ENCODE measurements at places on chromosomes 6 and 20.

DNA sequence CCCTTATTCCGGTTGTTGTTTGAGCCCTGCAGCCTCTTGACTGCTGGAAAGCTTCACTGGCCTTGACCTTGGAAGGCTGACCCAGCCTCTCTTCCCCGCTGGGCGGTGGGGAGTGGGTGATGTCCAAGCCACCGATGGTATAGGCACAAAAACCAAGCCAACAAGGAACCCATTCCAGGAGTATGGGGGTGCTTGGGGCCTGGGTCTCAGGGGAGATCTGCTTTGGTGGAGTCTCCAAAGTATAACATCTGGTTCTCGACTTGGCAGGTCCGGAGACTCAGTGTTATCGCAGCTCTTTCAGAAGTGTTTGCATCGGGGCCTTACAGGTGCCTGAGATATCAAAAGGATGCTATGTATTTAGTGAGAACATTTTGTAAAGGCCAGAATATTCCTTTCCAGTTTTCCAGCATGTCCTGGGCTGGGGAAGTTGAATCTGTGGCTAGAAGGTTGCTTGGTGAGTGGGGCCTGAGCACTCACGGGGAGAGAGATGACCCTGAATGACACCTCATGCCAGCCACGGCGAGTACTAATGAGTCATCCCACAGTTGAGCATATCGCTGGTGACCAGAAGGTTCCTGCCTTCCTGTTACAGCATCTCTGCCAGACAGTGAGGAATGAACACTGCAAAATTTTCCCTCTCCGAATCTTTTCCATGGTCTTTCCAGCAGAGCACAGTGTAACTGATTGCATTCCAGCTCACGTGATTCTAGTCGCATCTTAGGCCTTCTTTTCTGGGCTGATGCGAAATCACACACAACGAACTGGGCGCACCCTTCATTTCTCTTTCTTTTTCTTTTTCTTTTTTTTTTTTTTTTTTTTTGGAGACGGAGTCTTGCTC lies 133.9 kb downstream of the ZDHHC14 start:
- ATAC-seq: peak; percentile 96

GRCh38 chr20:10610251-10610650 lies 63.5 kb downstream of the JAG1 start:
- no peak for ATAC-seq

DNA sequence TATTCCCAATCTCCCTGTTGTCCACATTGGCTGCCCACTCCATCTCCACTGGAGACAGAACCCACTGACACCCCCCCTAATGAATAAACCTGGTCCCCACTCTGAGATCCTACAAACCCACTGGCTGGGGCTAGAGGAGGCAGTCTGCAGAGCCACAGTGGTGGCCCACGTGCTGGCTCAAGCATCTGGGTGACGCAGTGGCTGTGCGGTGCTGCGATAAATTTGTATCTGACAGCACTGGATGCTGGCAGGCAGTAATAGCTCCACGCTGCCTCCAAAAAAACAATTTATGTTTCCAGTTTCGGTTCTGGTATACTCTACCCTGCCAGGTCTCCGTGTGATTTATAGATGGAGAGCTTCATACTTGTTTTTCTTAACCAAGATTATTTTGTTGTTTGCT lies 87.1 kb upstream of the SYNDIG1 start:
- no peak for ATAC-seq

DNA sequence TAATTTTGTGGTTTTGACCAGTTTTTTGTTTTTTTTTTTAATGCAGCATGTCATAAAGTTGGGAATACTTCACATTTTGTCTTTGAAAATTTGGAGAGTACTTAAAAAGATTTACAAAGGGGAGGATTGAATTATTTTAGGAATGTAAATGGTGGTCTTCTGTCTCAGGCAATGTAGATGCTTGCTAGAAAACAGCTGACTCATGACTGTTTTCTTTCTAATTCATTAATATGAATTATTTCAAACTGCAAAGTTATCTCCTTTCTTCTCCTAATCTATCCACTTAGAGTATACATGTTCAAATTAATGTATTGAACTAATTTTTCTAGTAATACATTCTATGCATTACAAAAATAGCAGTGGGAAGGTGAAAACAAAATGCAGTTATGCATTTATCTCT lies 24.9 kb downstream of the HCRTR2 start:
- no peak for ATAC-seq

DNA sequence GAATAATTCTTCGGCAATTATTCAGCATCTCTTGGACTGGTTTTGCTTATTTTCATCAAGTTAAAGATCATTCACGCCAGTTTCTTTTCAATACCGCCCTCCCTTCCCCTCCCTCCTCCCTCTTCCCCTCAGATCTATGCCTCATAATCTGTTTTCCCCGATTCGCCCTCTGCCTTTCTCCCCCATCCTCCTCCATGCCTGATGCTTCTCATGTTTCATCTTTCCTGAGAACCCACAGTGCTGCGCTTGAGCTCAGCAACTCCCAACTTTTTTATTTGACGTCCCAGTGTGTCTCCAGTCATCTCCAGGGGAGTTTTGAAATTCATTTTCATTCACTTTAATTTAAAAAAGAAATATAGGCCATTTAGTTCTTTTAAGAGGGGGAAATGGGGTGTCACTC lies 142.7 kb downstream of the PTPRT start:
- ATAC-seq: no peak

DNA sequence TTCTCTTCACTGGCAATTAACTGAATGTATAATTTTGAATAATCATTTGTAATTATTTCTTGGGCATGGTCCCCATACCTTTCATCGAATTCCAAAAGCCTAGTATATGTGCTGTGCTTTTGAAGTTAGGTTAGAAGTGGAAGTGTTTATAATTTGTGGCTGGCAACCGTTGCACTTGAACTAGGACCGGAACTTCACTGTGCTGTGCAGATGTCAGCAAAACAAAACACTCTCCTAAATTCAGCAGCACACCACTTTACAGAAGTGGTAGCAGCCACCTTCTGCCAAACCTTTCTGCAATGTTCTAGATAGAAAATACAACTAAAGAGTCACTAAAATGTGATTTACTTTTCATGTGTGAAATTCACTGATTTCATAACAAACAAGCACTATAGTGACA lies 111.9 kb downstream of the FAM83B start:
- ATAC-seq: no peak

DNA sequence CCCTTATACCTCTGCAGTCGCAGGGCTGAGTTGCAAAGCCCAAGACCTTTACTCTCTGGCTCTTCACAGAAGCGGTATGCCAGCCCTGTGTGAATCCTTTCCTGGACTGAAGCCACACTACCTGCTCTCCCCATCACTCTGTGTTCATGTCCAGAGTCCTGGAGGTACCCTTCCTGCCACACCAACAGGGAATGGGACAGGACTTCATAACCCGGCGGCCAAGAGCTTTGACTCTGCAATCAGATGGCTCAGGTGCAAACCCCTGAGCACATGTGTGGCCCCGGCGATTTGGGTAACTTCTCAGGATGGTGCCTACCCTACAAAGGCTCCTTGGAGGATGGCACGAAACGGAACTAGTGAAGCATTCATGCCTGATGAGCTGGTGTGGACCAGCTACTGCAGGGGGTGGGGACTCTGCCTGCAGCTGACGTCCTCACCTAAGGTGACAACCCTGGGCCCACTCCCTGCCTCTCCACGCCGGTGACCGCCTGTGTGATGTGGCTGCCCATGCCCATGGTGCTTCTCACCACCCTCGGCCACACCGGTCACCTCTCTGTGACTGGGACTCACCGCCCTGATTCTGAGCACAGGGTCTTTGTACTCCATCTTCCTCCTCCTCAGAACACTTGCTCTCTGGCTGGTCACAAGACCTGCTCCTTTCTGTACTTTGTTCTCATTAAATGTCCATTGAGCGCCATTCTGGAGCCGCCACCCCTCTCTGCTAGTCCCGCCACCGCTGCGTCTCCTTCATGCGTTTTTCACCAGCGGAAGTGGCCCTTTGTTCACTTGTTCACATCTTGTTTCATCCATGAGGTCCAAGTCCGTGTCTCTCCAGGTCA lies 116.7 kb downstream of the SULF2 start:
- ATAC-seq: no peak

GRCh38 chr20:40189621-40190020 lies 499.4 kb downstream of the MAFB start:
- no peak for ATAC-seq

- no peak for ATAC-seq
Observed at GRCh38 chr6:42281570-42281969, 63.9 kb upstream of the MRPS10 start.

GRCh38 chr20:58405504-58406291 lies 16.7 kb downstream of the VAPB start:
- ATAC-seq: peak; percentile 38

GRCh38 chr6:154661768-154662167 lies 71.4 kb upstream of the SCAF8 start:
- no peak for ATAC-seq
